ENCODE measurements at places on chromosomes 1 and 21.

GRCh38 chr1:226938903-226939437 lies 1.1 kb upstream of the COQ8A start:
- DNase-seq, result no peak

DNA sequence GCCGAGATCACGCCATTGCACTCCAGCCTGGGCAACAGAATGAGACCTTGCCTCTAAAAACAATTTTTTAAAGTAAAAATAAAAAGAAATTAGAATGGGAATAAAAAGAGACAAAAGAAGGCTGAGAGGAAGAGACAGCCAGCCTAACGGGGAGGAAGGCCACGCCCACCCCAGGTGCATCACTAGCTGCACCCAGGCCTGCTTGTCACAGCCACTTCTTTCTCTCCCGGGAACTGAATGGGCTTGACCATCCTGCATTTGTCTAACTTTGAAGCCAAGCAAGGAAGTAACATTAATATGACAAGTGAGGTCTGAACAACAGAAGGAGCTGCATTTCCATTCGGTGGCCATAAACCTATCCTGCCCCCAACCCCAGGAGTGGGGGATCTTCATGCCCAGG lies 20.8 kb upstream of the EFNA1 start:
- no peak for DNase-seq

DNA sequence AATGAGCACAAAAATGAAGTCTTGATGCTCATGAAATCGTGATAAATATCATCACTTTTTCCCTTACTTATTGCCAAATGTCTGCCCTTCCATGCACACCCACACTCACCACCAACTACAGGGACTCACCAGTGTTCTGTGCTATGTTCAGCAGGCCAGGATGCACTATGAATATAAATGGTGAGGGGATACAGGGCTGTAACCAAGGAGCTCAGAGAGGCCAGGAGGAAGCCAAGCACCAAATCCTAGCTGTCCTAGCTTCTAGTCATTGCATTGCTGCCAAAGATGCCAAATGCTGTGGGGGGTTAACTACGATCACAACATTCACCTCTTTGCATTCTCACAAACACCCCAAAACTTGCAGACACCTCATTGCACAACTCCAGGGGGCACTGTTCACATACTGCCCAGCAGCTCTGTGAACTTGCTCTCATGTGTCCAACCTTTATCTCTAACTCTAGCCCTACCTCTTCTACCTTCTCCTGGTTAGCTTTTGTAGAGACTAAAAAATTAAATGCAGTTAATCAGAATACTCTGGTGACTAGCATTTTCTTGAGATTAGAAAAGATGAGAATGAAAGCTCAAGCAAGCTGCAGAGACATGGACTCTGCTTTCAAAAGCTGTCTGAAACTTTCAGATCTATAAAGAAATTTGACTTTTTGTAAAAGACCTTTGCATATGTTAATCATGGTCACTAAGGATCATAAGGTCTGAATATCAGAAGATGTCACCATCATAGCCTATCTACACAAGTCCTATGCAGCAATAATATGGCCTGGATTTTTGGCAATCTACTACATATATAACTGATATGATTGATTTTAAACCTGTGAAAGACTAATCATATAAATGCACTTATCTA lies 13.9 kb upstream of the KIF14 start:
- no peak for DNase-seq

DNA sequence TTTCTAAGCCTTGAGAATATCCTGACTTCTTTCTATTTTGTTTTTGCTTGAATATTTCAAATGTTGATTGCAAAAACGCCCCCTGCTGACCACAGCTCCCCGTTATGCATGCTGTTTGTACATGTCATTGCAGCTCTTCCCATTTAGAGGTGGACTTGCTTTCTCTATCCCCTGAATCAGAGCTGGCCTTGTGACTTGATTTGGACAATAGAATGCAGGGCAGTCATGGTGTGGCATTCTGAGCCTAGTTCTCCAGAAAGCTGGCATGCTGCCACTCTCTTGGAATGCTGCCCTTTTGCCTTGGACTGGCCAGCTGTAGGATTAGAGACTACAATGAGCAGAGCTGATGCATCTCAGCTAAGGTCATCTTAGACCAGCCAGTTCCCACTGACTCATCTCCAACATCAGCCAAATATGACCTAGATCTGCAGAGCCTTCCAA lies 1561.5 kb downstream of the MRPL39 start:
- no peak for DNase-seq

GRCh38 chr1:26302733-26303405 lies 3.6 kb downstream of the UBXN11 start:
- DNase-seq, result no peak

DNA sequence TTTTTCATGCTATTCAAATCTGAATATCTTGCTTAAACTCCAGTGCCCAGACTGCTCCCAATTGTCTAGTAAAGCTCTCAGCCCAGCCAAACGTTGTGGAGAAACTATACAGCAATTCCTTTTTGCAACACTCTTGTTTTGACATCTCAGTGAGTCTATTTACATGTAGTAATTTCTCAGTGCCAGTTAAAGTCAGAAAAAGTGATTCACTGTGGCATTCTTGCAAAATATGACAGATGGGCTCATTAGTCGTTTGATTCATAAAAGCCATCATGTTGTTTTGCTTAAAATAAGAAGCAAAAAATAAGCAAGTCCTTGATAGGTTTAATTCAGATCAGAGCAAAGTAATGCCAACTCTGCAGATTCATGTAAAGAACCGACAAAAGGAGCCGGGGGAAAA lies 20.7 kb upstream of the TMPRSS15 start:
- no peak for DNase-seq

GRCh38 chr1:167061073-167061464 lies 29.1 kb downstream of the GPA33 start:
- DNase-seq, result no peak

GRCh38 chr1:147849098-147849895 lies 53.3 kb upstream of the GJA8 start:
- DNase-seq, result no peak

GRCh38 chr1:237011432-237011831 lies 7.2 kb upstream of the MT1HL1 start:
- DNase-seq, result no peak

- DNase-seq, result no peak
Observed at GRCh38 chr1:22376976-22377375, 74.7 kb upstream of the ZBTB40 start.

DNA sequence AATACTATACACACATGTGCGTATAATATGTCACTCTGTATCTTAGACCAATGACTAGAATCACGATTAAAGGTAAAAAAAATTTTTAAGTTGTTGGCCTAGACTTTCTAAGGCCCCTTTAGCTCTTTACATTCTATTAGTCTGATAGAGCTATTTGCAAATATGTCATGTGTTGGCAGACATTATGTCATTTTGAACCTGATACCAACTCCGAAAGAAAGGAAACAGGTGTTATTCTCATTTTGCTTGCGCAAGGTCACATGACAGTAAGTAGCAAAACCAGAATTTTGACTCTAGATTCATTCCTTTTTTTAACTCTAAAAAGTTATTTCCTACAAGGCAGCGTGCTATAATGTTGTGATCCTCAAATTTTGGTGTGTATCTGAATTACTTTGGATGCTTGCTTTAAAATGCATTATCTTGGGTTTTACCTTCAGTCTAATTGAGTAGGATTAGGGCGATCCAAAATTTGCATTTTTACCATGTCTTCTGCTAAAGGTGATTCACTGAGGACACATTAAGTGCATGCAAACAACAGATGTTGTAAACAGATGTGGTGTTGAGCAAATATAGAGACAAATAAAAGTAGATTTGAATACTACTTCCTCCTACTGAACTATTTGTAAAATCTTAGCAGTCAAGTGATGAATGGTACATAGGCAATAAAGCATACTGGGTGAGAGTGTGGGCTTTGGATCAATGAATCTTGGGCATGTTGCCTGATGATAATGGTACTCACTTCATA lies 63.5 kb upstream of the KIAA1614 start:
- no peak for DNase-seq

DNA sequence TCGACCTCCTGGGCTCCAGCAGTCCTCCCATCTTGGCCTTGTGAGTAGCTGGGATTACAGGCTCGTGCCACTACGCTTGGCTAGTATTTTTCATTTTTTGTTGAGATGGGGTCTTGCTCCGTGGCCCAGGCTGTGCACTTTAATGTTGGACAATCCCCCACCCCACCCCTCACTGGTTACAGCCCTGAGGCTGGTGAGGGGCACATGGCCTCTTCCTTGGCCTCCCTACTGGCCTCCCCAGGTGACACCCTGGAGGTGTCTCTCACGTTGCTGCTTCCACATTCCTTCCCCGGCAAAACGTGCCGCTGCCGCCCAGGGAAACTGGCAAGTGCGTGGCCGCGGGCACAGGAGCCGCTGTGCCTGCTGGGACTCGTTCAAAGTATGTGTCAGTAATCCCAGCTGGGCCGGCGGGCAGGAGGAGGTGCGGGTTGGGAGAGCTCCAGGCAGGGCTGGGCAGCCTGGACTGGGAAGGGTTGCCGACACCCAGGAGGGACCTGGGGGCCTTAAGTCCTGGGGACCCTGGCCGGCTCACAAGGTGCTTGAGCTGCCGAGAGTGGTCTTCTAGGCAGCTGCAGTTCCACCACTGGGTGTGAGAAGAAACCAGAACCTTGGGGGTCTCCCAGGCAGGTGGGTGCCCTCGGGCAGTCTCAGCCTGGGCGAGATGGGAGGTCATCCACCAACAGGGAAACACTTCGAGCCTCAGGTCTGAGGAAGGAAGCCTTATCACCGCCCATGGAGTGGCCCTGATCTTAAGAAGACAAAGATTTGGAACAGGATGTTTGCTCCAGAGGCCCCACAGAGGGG lies 6.5 kb downstream of the WNT3A start:
- DNase-seq, result no peak

- DNase-seq, result no peak
Observed at GRCh38 chr1:204274446-204274845, 60.7 kb upstream of the GOLT1A start.

- DNase-seq, result no peak
Observed at GRCh38 chr1:230005040-230005439, 62.0 kb upstream of the GALNT2 start.

GRCh38 chr1:193767886-193768285 lies 581.5 kb upstream of the B3GALT2 start:
- DNase-seq, result no peak

- DNase-seq, result no peak
Observed at GRCh38 chr1:153614906-153615305, 1.2 kb downstream of the S100A14 start.

- no peak for DNase-seq
Observed at GRCh38 chr1:16012590-16013219, 5.1 kb downstream of the HSPB7 start.

- no peak for DNase-seq
Observed at GRCh38 chr1:119946724-119947123, 50.4 kb upstream of the ADAM30 start.

DNA sequence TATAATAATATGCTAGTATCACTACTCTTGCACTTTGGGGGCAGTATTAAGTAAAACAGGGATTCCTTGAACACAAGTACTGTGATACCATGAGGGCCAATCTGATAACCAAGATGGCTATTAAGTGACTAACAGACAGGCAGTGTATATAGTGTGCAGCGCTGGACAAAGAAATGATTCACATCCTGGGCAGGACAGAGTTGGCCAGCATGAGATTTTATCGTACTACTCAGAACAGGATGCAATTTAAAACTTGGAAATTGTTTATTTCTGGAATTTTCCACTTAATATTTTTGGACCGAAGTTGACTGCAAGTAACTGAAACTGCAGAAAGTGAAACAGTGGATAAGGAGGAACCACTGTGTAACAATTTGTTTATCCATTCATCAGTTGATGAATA lies 74.6 kb downstream of the DNTTIP2 start:
- DNase-seq, result no peak

- DNase-seq, result no peak
Observed at GRCh38 chr1:219928791-219929118, 398 bp upstream of the SLC30A10 start.

GRCh38 chr1:41977326-41977725 lies 58.6 kb upstream of the HIVEP3 start:
- DNase-seq, result no peak

DNA sequence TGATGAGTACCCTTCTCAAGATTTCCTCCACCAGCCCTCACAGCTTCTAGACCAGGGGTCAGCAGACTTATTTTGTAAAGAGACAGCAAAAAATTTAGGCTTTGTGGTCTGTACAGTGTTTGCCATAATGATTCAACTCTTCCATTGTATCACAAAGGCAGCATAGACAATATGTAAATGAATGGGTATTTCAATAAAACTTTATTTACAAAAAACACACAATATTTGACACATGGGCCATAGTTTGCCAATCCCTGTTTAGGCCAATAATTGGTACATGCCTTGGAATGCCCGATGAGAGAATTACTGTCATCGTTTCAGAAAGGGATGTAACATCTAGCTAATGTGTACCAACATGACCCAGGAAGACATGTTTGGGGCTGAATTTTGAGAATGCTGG lies 178.9 kb upstream of the GALNT2 start:
- DNase-seq, result no peak

GRCh38 chr1:40399984-40400704 lies 26.6 kb downstream of the SMAP2 start:
- no peak for DNase-seq

DNA sequence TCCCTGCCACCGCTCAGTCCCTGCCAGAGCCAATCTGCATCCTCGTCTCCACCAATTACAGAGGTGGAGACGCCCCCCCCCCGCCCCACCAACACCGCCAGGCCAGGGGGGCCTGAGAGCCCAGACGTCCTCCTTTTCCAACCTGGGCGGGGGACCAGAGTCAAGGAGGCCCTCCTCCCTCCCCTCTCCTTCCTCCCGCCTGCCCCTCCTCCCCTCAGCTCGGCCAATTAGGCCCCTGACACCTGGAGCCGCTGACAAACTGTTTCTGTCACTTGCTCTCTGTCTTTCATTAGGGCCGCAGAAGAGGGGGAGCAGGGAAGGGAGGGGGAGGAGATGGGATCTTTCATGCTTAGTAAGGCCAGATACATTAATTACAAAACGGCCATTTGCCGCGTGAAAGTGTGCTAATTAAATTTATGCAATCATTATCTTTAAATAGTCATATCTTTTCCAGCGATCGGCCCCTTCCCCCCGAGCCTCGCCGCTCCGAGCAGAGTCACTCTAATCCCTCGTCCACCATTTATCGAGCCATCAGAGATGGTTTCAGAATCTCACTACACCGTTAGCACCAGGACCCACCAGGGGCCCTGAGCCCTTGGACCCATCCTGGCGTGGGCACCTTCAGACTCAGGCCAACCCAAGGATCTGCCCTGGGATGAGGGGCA lies 94.7 kb downstream of the PAX7 start:
- no peak for DNase-seq

- no peak for DNase-seq
Observed at GRCh38 chr1:175133673-175134435, 58.7 kb downstream of the KIAA0040 start.

DNA sequence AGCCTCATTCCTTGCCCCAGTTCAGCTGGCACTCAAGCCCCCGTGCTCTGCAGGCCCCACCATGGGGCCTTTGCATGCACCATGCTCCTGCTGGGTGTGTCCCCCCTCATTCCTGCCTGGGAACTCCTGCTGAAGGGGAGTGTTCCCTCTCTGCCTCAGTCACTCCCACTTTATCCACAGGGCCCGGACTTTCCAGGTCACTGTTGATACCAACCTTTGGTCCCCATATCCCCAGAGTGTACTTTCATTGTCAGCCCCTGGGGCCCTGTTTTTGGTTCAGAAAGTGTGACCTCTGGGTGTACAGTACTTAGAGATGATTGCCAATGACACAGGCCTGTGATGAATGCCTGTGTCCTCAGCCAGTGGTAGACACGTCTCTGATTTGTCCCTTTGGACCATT lies 2.9 kb downstream of the TTC22 start:
- no peak for DNase-seq

Measured in activated CD8-positive, alpha-beta memory T cell treated with anti-CD3 and anti-CD28 coated beads for 48 hours (primary cell).